NCI-H2029 treated with DMSO at 0.1 percent for 48 hours (cell line): ENCODE measurements at places on chromosomes 1 and 21.

DNA sequence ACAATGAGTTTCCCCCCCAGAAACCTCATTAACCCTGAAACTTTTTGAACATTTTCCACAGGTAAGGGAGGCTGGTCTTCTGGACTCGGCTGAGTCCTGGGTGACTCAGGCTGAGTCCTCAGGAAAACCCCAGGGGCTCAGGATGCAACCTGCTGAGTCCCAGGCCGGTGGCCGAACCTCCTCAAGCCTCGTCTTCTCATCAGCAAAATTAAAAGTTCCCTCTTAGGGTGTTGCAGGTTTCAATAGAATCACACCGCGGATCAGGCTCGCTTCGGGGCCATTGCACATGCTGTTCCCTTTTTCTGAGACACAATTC lies 35.0 kb upstream of the GRHL3 start:
- DNase-seq = no peak

DNA sequence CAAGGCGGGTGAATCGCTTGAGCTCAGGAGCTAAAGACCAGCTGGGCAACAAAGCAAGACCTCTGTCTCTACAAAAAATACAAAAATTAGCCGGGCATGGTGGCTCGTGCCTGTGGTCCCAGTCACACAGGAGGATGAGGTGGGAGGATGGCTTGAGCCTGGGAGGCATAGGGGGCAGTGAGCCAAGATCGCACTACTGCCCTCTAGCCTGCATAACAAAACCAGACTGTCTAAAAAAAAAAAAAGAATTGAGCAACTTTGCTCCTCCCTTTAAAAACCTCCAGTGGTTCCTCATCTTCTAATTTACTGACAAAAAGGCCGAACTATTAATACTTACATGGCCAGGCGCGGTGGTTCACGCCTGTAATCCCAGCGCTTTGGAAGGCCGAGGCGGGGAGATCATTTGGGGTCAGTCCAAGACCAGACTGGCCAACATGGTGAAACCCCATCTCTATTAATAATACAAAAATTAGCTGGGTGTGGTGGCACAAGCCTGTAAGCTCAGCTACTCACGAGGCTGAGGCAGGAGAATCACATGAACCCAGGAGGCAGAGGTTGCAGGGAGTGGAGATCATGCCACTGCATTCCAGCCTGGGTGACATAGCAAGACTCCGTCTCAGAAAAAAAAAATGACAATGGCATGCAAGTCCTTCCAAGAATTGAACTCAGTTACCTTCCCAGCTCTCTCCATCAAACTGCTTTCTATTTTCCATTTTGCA lies 4.4 kb downstream of the ACBD3 start:
- DNase-seq = no peak

DNA sequence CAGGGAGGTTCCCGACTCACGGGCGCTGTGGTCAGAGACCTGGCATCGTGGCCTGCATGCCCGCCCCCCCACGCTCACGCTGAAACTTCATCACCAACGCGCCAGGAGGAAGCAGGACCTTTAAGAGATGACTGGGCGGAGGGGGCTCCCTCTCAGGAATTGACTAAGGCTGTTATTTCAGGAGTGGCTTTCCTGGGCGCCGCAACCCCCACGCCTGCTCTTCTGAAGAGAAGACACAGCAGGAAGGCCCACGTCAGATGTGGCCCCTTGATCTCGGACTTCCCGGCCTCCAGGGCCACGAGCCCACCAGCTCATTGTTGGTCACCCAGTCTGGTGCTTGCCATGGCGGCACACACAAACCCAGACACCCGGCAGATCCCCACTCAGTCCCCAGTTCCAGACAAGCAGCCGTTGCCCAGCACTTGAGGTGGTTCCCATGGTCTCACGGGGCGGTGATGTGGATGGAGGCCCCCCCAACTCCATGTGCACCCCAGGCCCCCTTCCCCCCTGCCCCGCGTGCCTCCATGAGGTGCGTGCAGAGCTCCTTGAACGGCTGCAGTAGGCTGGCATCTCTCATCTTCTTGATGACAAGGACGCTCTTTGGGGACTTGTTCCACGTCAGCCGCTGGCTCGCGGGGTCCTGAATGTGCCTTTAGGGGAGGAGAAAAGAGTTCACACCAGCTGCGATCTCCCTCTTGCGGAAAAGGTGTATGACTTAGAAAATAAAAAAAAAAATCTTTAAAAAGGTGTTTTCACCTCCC lies 21.4 kb downstream of the NADK start:
- no peak for DNase-seq

DNA sequence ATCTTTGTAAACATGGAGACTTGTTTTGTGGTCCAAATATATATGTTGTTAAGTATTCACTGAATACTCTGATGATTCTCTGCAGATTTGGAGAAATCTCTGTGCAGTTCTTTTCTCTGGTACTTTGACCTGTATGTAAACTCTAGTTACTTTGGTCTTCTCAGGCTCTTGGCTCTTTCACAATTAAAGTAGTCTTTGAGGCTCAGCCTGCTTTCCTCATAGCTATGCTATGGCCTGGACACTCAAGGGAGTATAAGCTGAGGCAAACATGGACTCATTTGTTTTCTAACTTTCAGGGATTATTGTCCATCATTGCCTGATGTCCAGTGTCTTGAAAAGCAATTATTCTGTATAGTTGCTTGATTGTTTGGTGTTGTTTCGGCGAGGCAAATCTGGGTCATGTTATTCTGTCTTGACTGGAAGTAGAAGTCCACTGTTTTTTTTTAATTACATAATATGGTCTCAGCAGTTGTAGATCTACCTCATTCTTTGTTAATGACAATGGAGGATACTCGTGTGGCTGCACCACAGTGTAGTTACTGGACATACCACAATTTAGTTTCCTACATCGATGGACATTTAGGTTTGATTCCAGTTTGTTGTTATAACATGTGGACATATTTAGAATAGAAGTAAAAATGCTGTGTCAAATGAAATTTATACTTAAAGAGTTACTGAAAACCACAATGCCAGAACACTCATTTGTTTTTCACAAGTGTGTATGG lies 9.2 kb downstream of the PTBP2 start:
- no peak for DNase-seq

GRCh38 chr1:2053217-2053616 lies 3.0 kb downstream of the PRKCZ start:
- DNase-seq = no peak

DNA sequence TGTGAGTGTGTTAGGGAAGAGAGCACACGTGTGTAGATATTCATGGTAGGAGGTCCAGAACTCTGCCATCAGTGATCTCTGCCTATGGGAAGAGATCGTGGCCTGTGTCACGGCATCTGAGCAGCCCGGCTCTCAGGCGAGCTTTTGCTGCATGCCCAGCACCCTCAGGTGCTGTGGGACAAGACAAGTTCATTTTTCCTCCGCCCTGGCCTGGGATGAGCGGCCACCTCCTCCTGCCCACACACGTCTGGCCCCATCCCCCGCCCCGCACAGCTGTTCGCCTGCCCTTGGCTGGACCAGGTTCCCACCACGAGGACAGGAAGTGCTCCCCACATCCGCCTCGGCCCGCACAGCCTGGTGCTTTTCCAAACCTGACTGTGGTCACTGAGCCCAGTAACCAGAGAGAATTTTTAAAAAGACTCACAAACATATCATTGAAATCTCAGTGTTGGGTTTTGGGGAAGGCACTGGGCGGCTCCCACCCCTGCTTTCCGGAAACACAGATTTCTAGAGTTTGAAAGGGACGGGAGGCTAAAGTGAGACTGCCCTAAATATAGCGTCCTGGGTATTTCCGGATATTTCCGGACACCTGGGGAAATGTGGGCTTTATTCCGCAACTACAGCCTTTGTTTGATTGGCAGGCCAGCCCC lies 18.0 kb downstream of the BMP8A start:
- no peak for DNase-seq

GRCh38 chr1:31264790-31265386 lies 25.2 kb upstream of the NKAIN1 start:
- DNase-seq = no peak
